Stimulated activated CD4-positive, alpha-beta T cell treated with anti-CD3 and anti-CD28 coated beads, Interleukin-1b, Interleukin-23, amount 100 ng/mL, for 1 hour (primary cell): ENCODE measurements at places on chromosomes 7 and 10.

DNA sequence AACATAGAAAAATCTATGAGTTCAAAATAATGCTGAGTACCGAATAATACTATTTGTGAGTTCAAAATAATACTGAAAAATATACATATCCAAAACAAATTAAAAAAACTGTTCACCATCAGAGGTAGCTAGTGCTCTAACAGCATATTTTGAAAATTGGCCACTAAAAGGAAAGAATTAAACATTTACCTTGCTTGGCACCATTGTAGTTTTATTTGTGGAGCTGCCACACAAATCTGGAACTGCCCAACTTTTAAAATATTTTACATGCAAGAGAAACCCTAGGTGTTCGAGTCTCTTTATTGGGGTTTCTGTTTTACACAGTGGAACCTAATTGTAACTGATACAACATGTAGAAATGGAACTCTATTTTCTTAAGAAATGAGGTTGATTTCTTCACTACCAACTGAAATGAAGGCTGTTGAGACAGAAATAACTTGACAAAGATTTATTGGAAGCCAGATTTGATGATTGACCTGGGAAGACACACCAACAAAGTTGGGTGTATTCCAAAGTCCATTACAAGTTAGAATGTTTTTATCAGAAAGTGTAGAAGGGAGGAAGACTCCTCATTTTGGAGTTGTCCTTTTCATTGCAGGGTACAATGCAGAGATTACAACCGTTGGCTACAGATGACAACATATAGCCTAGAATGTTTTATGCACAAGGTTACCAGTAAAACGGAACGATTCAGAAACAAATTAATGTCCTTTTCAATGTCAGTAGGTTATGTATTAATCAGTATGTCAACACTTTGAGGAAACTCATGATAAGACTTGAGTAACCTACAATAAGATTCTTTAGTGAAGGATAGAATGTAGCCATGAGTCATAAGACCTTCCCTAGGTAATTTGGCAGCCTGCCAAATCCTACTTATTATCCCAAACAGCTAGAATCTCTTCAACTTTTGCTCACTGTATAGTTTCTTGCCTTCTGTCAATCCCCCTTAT, 73.8 kb upstream of the PAPSS2 start:
- DNase-seq, result no peak

- no peak for DNase-seq
These were observed 264.5 kb downstream of the SDHAF3 start for GRCh38 chr7:97381815-97382554.

- no peak for DNase-seq
These were observed 209.6 kb upstream of the SH2B2 start for GRCh38 chr7:102077081-102077480.

GRCh38 chr10:98417481-98417959, 2.5 kb upstream of the PYROXD2 start:
- DNase-seq, result no peak

- no peak for DNase-seq
These were observed 22.4 kb downstream of the NRBF2 start for GRCh38 chr10:63155388-63156020.

DNA sequence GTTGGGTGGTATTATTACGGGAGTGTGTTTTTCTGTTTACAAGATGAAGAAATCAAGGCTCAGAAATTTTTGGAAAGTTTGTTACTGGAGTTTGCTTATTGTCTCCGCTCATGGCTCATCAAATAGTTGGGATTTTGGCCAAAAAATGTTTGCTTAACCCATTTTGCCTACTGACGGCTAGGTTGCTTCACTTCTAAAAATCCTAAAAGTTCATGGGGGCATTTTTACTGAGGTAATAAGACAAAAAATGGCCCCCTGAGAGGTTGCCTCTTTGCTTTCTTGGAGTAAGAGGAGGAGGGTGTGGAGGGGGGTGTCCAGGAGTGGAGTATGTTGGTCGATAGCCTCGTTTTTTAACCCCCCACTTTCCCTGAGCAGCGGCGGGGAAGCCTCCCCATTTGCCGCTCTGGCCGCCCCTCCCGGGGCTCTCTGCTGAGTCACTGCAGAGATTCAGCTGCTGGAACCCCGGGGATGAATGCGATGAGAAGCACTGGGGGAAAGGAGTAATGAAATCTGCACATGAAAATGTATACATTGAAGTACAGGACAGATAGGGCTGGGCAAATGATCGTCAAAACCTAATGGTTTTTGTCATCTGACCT, 1.5 kb downstream of the MEST start:
- no peak for DNase-seq

DNA sequence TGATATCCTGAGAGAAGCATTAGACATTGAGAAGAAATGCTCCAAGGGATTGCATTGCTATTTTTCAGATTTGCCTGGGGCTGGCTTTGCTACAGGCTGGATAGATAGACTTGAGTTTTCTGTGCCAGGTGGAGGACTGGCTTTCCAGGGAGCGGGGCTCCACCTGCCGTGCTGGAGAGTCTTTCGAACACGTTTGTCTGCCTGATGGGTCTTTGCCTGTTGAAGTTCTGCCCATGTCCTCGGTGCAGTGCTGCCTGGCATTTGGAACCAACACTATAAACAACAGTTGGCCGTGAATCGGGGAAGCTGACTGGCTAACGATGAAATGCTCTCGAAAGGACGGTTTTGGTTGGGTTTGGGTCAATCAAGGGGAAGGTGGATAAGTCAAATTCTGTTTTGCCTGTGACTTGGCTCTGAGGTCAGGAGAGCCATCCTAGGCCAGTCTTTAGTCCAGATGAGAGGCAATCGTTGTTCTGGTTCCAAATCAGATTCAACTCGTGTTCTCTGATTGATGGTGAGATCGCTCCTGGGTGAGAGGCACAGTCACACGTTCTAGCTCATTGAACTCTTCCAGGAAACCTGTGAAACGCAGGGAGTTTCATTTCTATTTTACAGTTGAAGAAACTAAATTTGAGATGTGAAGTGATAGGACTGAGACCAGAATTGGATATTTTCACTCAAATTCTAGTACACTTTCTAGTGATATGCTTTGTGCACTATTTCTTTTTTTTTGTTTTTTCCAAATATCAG, 599.0 kb downstream of the TYW1 start:
- DNase-seq, result no peak

DNA sequence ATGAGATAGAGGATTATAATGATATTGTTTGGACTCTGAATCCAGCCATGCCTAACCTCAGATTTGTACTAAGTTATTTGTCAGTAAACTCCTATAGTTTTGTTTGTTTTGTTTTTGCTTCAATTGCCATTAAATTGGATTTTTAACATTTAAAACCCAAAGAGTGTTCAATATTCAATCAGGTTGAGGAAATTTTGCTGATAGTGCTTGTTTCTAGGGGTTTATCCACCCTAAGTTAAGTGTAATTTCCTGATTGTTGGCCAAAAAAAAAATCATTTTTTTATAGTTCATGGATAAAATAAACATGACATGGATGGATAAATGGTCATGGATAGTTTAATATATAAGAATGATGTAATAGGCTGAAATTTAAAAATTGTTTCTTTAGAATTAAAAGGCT, 11.4 kb upstream of the BET1 start:
- no peak for DNase-seq

DNA sequence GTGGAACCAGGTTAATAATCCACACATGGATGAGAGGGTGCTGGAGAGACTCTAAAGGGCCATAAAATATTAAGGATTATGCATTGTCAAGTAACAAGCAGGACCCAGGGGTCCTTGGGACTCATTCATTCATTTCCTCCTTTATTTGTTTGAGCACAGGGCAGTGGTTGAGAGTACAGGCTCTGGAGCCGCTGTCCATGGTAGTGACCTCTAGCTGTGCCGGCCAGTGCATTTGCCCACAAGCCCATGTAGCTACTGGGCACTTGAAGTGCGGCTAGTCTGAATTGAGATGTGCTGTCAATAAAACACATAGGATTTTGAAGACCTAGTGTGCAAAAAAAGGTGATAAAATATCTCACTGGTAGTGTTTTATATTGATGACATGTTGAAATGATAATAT, 137.6 kb downstream of the C10orf105 start:
- DNase-seq, result no peak

- no peak for DNase-seq
These were observed 4.1 kb downstream of the OTUD1 start for GRCh38 chr10:23442936-23443335.

DNA sequence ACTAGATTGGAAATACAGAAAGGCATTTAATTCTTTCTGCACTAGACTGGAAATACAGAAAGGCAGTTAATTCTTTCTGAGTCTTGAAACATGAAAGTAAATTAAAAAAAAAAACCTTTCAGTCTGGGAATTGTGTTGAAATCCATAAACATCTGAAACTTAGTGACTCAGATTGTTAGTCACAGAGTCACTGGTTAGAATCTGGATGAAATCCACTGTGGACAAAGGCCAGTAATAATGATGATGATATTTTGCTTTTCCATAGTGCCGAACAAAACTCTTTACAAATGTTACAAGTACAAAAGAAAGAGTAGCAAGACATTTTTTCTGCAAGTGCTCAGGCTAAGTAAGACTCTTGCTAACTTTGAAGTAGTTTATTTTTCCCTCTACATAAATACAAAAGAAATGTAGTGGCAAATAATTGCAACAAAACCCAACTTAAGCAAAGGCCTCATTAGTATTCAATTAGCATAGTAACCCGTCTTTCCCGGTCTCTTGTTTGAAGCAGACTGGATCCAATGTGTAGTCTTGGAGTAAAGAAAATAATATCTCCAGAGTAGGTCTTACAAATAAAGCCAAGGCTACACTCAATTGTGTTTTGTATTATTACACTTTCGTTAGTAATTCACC, 5.8 kb upstream of the PRTFDC1 start:
- no peak for DNase-seq

- no peak for DNase-seq
These were observed 1.8 kb upstream of the MAGI2 start for GRCh38 chr7:79455173-79455790.

GRCh38 chr10:95297402-95297801, 6.6 kb upstream of the PDLIM1 start:
- DNase-seq, result no peak

GRCh38 chr7:145915679-145916078, 200.9 kb upstream of the CNTNAP2 start:
- DNase-seq, result no peak

GRCh38 chr10:31393844-31394243, 74.8 kb downstream of the ZEB1 start:
- DNase-seq, result no peak

DNA sequence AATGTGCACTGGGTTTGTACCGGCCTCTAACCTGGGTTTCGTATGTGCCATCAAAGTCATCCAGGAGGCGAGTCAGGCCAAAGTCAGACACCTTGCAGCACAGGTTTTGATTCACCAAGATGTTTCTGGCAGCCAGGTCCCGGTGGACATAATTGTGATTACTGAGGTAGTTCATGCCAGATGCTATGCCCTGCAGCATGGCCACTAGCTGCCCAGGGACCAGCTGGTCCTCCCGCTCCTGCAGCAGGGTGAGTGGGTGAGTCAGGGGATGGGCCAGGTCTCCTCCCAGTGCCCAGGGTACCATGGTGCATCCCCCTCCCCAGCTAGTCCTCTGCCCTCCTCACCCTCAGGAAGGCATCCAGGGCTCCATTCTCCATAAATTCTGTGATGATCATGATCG, 13.6 kb downstream of the ZYX start:
- DNase-seq, result no peak

DNA sequence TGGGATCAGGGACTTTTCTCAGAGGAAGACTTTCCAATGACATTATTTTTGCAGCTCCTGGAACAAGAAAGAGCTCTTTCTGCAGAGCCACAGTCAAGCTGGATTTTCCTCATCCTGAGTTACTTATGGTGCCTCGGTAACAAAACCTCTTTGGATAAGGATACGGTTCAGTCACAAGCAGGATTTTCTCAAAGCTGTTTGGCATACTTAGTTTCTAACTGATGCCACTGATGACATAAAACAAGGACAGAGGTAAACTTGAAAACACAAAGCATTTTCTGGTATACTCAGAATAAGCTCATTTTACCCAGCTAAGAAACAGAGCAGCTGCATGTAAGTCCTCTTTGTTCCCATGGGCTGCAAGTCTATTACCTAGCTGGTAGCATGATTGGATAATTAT, 340.9 kb upstream of the MEOX2 start:
- DNase-seq, result no peak

- no peak for DNase-seq
These were observed 3.1 kb downstream of the JCAD start for GRCh38 chr10:30056281-30056680.

DNA sequence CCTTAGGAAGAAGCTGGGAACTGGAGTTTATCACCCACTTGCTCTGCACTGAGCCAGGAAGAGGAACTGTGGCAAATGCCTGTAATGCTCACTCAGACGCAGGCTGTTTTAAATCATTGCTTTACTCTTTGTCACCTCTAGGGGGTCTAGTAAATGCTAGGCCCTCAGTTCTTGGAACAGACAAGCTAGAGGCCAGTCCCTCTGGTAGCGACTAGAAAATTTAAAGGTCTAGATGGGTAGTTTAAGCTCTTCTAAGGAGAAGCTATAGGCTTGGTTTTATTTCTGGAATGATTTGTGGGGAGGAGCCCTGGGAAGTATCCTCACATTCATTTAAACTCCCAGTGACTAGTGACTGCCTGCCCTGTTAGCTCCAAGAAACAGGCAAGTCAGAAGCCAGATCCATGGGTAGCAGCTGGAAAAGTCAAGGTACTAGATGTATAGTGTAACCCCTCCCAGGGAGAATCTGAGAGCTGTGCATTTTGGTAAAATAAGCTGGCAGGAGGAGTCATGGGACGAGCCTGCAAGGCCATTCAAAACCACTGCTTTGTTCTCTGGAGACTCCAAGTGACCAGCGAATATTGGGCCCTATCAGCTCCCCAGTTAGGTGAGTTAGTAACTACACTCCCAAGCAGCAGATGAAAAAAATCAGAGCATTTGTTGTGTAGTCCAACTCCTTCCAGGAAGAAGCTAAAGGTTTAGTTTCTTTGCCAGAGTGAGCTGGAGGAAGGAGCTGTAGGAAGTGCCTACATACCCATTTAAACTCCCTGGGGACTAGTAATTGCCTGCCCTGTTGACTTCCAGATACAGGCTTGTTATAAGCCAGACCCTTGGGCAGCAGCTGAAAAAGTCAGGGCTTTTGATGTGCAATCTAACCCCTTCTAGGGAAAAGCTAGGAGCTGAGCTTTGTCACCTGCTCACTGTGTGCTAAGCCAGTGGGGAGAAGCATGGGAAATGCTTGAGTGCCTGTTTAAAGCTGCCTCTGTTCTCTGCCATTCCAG, 68.9 kb downstream of the DYNC1I1 start:
- DNase-seq, result no peak
